Bronchial epithelial cell (primary cell): ENCODE measurements at places on chromosomes 5 and 9.

DNA sequence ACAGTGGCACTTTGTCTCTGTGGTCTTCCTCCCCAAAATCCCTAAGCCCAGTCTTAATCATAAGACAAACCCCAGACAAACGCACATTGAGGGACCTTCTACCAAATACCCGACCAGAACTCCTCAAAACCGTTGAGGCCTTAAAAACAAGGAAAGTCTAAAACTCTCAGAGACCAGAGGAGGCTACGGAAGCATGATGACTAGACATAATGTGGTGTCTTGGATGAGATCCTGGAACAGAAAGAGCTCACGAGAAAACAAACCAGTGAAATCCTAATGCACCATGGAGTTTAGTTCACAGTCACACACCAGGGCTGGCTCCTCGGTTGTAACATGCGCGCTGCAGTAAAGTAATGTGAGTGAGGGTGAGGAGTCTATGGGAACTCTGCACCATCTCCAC, 58.4 kb downstream of the OTULIN start:
- DNase-seq: no peak

DNA sequence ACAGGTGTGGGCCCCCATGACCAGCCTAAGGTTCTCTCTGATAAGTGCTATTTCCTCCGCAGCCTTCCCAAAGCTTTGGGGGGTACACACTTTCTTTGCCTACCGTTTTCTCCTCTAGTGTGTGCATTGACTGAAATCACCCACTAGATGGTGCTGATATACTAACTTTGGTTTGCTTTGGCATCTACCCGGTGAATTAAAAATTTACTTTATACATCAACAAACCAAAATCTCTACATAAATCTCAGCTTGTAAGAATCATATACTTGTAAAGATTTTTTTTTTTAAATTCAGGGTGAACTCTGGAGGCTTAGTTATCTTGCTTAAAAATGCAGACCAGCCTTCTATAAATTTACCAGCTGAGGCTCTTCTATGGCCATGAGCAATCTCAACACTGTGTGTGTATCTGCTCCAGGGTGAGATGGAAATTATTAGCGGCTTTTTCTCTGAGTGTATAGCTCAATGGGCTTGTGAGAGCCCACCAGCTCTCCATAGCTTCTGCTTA, 475.7 kb upstream of the TNC start:
- DNase-seq: peak; percentile 46

DNA sequence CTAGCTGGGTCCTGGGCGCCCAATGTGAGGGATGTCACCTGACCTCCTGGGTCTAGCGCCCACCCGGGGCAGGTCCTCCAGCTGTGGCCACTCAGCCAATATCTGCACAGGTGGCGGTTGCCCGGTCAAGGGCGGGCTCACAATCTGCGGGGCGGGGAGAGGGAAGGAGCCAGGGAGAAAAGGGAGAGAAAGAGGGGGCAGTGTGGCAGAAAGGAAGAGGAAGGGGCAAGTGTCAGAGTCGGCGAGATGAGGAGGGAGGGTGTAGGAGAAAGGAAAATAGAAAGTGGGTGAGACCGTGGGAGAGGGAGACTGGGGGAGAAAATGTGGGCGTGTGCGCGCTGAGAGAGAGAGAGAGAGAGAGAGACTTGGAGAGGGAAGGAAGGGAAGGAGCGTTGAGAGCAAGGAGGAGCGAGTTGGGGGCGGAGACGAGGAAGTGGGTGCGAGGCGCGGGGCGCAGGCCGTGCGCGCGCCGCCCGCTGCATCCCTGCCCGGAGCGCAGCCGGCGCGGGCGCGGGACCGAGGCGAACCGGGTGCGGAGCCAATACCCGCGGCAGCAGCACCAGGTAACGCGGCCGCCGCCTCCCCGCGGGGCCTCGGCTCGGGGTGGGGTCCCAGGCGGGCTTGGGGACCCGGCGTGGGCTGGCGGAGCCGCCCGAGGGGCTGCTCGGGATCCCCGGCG, at the start of gene HRH2:
Gene HRH2, plus strand, starts transcription at position 479 of the 679 bp plus-strand sequence. CDS start 25,163 bp downstream, outside the sequence.
- DNase-seq: no peak

- DNase-seq: no peak
Measured at GRCh38 chr5:158928404-158928803, 171.3 kb downstream of the EBF1 start.
